Muscle of leg (tissue), 16 donors: ENCODE measurements at places on chromosomes 5 and 9.
A peak's percentile ranks its signal among the peaks of the same experiment; 100 is the strongest.

GRCh38 chr5:169085636-169086035, 215.3 kb downstream of the SLIT3 start:
- no peak for DNase-seq

DNA sequence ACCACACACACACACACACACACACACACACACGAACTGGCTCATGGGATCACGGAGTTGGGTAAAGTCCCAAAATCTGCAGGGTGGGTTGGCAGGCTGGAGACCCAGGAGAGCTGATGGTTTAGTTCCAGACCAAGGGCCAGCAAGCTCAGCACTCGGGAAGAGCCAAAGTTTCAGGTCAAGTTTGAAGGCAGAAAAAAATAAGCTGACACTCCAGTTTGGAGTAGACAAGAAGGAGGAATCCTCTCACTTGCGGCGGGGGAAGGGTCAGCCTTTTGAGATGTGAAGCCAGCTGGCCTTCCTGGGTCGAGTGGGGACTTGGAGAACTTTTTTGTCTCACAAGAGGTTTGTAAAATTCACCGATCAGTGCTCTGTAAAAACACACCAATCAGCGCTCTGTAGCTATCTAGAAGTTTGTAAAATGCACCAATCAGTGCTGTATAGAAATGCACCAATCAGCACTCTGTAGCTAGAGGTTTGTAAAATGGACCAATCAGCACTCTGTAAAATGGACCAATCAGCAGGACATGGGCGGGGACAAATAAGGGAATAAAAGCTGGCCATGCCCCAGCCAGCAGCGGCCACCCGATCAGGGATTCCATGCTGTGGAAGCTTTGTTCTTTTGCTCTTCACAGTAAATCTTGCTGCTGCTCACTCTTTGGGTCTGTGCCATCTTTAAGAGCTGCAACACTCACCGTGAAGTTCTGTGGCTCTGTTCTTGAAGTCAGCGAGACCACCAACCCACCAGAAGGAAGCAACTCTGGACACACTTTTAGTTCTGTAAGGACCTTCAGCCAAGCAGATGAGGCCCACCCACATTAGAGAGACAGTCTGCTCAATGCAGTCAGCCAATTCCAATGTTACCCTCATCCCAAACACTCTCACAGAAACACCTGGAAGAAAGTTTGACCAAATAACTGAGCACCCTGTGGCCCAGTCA, 37.8 kb upstream of the UNC5A start:
- no peak for DNase-seq

- no peak for DNase-seq
Measured at GRCh38 chr5:133779828-133780475, 167.6 kb upstream of the FSTL4 start.

GRCh38 chr9:71910650-71911060, 338 bp downstream of the ABHD17B start:
- DNase-seq: no peak

DNA sequence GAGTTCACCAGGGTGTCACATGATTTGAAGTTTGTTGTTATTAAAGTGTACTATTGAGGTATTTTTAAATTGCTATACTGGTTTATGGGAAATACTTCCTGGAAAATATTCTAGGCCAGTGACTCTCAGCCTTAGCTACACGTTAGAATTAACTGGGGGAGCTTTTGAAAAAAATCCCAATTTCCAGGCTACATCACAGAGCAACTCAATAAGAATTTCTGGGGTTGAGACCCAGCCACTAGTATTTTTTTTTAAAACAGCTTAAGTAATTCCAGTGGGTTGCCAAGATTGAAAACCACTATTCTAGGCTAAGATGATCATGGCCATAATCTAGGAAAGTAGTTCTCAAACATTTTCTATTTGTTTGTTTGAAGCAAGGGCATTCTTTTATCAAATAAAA, 142.9 kb upstream of the GRIA1 start:
- DNase-seq: peak; percentile 75

DNA sequence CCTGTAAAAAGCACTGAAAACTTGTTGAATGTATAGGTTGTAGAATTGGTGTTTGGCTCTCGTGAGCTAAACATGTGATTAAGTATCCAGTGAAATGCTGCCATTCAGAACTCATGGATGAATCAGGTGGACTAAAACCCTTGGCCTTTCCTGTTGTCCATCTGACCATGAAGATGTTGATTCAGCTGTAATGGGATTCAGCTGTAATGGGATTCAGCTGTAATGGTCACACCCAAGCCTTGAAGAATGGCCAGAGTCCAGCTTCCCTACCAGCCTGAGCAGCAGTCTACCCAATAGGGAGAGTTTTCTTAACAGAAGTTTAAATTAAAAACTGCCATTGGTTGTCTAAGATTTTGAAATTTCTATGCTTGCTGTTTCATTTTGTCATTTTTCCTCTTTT, 18.1 kb downstream of the MAMDC2 start:
- DNase-seq: no peak

- no peak for DNase-seq
Measured at GRCh38 chr9:79046401-79046800, 525.4 kb upstream of the TLE4 start.

- no peak for DNase-seq
Measured at GRCh38 chr9:14520341-14520740, 172.9 kb downstream of the ZDHHC21 start.

DNA sequence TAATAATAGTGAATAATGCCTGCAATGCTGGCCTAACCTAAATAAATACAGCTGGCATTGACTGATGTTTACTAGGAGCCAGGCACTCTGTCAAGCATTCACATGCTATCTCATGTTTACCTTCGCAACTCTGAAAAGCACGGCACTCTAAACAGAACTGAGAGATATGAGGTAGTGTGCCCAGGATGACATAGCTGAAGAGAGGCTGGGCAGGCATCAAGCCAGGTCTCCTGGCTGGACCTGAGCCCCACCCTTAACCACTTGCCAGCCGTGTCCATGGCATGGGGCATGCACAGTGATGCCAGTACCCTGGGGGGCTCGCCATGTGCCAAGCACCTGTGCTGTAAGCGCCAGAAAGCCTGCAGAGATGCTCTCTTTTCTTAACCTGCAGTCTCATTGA, 119.4 kb upstream of the MVB12B start:
- no peak for DNase-seq

GRCh38 chr5:158466191-158466590, 607.2 kb upstream of the CLINT1 start:
- no peak for DNase-seq

DNA sequence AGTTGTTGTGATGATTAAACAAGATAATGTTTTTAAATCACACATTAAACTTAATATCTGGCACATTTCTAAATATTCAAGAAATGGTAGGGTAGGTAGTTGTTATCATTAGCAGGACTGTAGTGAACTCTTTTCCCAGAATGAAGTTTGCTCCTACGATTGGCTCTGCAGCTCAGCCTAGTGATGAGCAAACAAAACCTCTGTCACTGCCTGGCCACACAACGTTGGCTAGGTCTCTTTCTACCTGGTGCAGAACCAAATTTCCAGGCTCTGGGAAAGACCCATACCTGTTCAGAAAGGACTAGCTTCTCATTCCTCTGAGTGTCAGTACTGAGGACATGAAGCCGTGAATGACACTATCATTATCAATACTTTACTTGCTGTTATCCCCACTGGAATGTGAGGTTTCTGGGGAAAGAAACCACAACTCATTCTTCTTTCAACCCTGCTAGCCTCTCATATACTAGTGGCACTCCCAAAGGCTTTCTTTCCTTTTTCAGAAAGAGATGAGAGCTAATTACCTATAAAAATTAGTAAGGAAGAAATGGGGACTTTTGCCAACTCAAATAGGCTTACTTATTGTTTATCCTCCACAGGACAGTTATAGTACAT, 219.3 kb upstream of the TRIM32 start:
- no peak for DNase-seq

- DNase-seq: no peak
Measured at GRCh38 chr9:137325124-137325523, 23.1 kb upstream of the NRARP start.

- no peak for DNase-seq
Measured at GRCh38 chr5:67135381-67135984, 61.1 kb downstream of the CD180 start.

DNA sequence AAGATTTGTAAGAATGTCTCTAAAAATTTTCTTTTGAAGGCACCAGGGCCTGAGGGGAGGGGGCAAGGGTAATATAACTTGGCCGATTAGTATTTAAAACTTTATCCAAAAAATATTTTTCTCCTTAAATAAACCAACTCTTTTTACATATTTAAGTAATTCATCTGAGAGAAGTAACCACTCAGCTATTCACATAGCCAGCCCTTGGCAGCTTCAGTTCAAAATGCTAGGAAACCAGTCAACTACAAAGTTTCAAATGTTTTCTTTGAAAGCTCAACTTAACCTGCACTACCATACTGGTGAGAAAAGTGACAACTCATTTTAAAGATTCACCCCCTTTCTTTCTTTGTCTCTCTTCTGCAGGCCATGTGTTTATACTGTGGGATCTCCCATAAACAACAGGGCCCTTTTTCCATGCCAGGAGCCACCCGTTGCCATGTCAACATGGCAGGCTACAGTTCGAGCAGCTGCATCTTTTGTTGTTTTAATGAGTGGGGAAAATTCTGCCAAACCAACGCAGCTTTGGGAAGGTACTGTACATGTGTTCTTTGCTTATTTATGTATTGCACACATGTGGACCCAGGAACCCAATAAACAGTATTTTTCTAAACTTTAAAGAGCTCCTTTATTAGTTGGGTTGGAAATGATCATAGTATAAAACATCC, 46.3 kb downstream of the AOPEP start:
- peak; percentile 87 for DNase-seq

- no peak for DNase-seq
Measured at GRCh38 chr5:160061770-160062169, 52.8 kb downstream of the TTC1 start.

GRCh38 chr5:127891942-127892341, 188.8 kb downstream of the CCDC192 start:
- no peak for DNase-seq

DNA sequence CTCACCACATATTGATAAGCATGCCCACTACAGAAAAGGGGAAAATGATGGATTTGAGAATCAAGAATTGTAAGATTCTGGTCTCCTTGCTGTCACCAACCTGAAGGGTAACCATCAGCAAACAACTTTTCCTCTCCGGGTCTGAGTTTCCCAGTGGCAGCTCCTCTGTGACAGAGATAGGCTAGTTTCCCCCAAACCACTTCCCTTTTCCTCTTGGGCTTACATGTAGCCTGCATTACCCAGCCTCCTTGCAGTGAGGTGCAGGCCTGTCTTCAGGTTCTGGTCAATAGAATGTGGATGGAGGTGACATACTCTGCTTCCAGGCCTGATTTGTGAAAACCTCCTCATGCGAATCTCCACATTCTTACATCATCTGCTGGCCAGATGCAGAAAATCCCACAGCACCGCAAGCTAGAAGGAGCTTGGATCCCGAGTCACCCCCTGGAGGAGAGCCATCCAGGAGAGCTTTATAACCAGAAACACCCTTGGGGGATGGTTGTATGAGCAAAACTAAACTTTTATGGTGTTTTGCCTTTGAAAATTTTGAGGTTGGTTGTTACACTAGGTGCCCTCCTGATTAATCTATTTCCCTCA, 206.1 kb downstream of the RGS3 start:
- DNase-seq: no peak

DNA sequence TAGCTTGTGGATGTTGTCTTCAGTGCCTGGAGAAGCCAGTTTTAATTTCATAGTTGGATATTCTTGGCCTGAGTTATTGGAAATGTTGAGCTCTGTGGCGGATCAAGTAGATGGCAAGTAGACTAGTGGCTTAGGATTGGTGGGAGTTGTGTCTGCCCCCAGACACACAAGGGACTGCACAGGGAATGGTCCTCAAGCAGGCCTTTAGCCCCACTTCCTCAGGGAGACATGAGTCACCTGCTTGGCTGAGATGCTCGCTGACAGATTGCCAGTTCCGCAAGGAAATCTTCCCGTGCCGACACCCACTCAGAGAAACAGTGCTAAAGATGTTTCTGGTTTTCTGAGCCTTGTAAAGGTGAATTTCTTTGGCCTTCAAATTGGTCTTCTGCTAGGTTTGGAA, 18.8 kb upstream of the CATSPER3 start:
- peak; percentile 61 for DNase-seq

GRCh38 chr5:149423049-149423793, 44.1 kb upstream of the IL17B start:
- no peak for DNase-seq

DNA sequence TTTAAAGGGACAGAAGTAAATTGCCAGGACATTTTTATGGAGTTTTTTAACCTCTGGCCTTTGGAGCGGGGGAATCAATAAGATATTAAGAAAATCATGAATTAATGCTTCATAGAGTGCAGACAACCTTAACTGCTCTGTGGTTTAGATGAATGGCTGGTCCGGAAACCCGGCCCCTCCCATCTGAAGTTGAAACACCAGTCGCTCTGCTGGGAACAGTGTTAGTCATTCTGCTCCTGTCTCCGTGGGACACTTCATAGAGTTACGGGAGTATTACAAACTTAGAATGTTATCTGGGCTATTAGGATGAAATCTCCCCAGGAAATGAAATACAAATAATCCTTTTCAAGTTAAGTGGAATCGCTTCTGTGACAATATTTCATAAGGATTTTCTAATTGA, 110.1 kb upstream of the IRX2 start:
- no peak for DNase-seq

DNA sequence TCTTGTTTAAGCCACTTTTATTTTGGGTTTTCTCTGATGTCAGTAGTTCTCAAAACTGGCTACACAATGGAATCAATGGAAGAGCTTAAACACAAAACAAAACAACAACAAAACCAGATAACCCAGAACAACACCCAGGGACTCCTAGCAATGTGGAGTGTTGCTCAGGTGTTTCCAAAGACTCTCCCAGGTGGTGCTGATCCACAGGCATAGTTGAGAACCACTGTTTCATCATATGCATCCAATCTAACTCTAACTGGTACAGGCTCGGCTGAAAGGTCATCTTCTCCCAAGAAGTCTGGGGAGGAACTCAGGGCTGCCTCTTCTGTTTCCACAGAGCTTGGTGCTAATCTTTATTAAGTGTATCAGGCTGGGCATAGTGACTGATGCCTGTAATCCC, 5.4 kb upstream of the ALDH1B1 start:
- no peak for DNase-seq

GRCh38 chr5:180784497-180785097, 18.0 kb downstream of the MGAT1 start:
- DNase-seq: peak; percentile 92

- no peak for DNase-seq
Measured at GRCh38 chr9:86286278-86286677, 3.9 kb upstream of the ISCA1 start.

DNA sequence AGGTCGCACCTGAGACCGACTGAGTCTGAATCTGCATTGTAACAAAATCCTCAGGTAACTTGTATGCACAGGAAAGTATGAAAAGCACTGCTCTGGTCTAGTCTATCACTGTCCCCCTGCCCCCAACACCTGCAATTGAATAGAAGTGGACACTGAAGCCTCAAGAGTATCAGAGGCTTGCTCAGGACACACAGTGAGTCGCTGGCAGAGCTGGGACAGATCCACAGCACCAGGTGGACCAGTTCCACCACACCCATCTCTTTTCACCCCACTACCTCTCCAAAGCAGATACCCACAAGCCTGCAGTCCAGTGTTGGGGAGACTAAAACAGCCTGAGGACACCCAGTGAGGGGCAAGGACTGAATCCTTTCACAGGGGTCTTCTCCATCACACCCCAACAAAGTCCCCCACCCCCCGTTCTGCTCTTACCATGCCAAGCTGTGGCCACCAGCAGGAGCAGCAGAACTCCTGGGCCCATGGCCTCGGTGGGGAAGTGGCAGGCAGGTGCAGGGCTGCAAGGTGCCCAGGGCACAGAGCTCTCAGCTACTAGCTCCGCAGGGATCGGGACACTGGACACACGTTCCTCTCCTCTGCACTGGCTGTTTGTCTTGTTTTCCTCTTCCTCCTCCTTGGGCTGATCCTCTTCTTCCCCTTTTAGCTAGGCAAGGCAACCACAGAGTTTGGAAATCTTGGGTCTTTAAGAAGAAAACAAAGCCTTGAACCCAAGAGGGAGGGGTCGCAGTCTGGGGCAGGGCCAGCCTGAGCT, at the start of gene CSF1R:
CSF1R (minus strand) TSS at position 605 of the 766 bp plus-strand sequence; CDS start at position 478, 127 bp downstream.
- no peak for DNase-seq
